ENCODE measurements at places on chromosomes 1 and 21. TPM values are rescaled to one million over a fixed set of nuclear protein-coding genes. Genes with fewer than 3 reads are reported as not detected.

- no peak for DNase-seq
These were observed 28.8 kb upstream of the DIPK1A start for GRCh38 chr1:92989936-92990583.

- DNase-seq, result peak; percentile 11
These were observed 28.6 kb downstream of the TTC39A start for GRCh38 chr1:51301844-51302162.

DNA sequence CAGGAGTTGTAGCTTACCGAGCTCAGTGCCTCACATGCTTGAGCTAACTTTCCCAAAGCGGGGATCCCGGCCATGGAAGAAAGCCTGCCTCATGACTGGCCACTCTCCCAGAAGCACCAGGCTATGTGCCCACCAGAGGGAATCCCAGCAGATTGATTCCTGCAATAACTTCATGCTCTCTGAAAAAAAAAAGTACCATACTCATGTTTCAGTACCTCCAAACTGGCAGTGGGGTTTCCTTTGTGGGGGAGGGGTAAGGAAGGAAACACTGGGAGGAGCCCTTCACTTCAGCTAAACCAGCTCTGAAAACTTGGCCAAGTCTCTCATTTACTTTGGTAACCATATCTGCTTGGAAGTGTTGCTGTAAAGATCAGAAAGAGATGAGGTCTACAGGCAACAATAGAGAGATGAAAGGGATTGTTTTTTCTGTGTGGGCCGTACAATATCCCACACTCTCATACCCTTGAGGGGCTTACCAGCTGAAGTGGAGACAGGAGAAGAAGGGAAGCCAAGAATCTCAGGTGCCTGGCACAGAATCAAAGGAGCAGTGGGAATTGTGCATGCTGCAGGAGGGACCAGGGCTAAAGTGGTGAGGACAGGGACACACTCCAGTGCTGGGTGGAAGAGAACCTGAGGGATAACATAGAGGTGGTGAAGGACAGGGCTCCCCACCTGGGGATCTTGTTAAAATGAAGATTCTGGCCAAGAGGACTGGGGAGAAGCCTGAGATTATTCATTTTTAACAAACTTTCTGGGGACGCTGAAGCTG, 42.4 kb upstream of the TACSTD2 start:
- DNase-seq, result no peak

VWA5B1 gene
- not detected for total RNA-seq

DNA sequence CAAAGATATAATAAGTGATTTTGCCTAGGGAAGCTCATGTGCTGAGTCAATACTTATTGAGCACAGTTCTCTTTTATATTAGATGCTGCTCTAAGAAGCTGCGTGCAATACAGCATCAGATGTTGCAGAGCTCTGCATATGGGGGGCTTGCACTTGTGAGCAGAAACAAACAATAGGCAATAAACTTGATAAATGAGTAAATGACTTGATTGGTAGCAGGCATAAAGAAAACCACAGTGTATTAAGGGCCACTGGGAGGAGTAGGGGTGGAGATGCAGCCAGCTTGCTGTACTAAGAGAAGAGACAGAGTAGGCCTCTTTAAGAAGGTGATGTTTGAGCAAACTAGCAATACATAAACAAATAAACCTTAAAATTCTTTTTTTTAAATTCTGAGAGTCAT, 598.5 kb upstream of the ADAMTS5 start:
- no peak for DNase-seq

GRCh38 chr1:162854245-162854882, 6.6 kb downstream of the CCDC190 start:
- DNase-seq, result peak; percentile 63

GRCh38 chr1:108609483-108610049, 49.7 kb downstream of the EEIG2 start:
- no peak for DNase-seq

GRCh38 chr1:77605246-77606026, 77.0 kb downstream of the ZZZ3 start:
- DNase-seq, result peak; percentile 89

- no peak for DNase-seq
These were observed 9.5 kb upstream of the CSF1 start for GRCh38 chr1:109901141-109901523.

PDZK1 gene
- not detected for total RNA-seq

GRCh38 chr1:101004061-101004460, 21.5 kb downstream of the DPH5 start:
- DNase-seq, result peak; percentile 10

DNA sequence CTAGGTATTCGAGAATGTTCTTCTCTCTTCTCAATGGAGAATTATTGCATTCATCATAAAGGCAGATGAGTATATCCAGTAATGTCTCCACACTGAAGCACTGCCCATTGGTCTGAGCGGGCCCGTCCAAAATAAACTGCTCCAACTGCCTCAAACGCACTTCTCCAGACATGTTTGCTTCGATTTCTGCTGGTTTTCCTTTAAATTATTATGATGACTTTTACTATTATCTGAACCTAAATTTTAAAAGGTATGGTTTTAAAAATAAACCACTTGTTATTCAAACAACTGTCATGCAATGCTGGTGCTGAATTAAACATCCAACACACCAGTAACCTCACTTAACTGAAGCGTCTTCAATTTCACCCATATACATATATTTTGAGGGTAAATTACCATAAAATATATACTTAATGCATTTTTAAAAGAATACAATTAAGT, 1.3 kb downstream of the CDC42BPA start:
- no peak for DNase-seq

GUCA2A gene
- total RNA-seq, result not detected

GRCh38 chr1:112696578-112697314, 10.2 kb downstream of the RHOC start:
- DNase-seq, result no peak

GRCh38 chr21:27647401-27647800, 680.5 kb upstream of the ADAMTS5 start:
- DNase-seq, result no peak

DNA sequence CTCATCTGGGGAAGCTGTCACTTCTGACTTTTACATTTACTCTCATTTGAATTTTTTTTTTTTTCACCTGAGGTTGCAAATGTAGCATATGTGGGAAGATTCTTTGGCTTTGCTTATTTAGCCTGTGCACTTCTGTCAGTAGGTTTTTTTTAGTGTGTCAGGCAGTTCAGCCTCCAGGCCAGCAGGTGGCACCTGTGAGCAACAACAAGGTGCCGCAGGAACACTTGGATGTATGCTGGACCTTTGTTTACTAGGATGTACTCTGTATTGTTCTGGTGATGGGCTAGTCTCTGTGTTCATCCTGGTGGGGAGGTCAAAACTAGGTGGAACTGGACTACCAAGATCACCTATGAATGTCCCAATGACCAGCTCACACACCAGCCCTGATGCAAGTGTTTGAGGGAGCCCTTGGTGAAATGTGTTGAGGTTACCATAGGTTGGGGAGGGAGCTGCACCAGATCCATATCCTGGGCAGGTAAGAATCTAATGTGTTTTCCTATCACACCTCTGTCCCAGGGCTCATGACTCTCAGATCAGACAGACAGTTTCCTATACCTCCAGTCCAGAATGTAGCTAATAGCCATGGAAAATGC, 618.2 kb downstream of the BRINP3 start:
- peak; percentile 19 for DNase-seq

CLCA4 gene
- not detected for total RNA-seq

- DNase-seq, result peak; percentile 30
These were observed 739 bp downstream of the SMG5 start for GRCh38 chr1:156281693-156282478.

DNA sequence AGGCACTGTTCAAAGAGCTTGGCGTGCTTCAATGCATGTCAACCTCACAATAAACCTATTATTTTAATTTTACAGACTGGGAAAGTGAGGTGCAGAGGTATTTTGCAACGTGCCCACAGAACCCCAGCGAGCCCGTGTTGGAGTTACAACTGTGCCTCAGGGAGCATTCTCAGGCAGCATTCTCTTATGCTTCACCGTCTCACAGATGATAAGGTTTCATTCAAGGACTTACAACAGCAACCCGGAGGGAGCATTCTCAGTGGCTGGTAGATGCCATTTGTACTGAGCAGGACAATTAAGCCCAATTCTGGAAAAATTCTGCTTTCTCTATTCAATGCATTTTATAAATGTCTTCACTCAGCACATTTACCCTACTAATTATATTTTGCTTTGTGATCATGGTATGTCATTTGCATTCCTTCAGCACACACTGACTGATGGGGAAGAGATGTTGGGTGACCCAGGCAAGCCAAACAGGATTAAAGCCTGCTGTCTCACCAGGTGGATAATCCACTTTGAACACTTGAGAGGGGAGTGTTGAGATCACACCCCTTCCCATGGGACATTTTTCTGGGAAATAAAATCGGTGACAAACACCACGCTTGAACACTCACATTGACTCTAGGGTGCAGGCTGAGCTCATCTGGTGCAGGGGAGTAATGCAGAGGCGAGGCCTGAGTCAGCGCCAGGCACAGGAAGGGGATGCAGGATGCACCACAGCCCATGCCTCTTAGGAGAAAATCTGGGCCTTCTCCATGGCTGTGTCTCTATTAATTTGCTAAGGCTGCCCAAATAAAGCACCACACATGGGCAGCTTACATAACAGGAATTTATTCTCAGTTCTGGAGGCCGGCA, 113.9 kb downstream of the CLIC6 start:
- no peak for DNase-seq

DNA sequence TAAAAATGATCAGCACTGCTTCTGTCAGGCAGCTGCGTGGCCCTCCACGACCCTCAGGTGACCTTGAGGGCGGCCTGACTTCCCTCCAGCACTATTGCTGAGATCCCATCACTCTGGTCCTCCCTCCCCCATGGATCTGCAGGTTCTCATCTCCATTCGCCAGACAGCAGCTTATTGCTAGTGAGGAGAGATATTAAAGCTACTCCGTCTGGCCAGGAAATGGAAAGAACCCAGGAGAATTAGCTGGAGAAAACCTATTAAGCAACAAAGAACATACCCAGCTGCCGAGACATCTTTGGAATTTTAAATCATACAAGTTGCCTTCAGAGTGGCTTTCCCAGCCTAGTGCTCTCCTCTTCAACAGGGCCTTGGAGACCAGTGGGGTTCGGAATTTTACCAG, 25.7 kb upstream of the KCNN3 start:
- no peak for DNase-seq
